ENCODE measurements at places on chromosomes 6 and 20. TPM values are rescaled to one million over a fixed set of nuclear protein-coding genes. Genes with fewer than 3 reads are reported as not detected.

DNA sequence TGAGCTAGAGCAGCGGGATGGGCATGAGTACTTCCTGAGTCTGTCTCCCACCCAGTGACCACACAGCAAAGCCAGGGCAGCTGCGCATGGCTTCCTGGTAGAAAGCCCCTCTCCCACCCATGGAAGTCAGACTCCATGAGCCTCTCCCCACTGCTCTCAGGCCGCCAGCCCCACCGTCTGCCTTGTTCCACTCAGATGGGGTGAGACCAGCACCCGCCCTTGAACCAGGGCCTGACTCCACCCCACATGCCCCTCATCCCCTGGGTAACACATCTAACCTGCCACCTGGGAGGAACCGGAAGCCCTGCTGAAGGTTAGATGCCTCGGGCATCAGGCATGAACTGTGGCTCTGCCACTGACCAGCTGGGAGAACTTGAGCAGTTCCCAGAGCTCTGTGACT, 227.8 kb downstream of the NRN1 start:
- H3K27ac ChIP-seq: no peak overlapping the region
- H3K27me3 ChIP-seq: no peaks in the 10 kb centered on the region
- peaks cover 3% of the 10 kb centered on the region for H3K36me3 ChIP-seq
- no peaks in the 10 kb centered on the region for H3K4me1 ChIP-seq

GRCh38 chr6:117711369-117711768, 36.1 kb downstream of the NUS1 start:
- no peak overlapping the region for H3K27ac ChIP-seq
- no peak overlapping the region for H3K4me3 ChIP-seq
- H3K4me1 ChIP-seq: no peaks in the 10 kb centered on the region
- H3K36me3 ChIP-seq: peaks cover 7% of the 10 kb centered on the region
- DNase-seq: no peak

DNA sequence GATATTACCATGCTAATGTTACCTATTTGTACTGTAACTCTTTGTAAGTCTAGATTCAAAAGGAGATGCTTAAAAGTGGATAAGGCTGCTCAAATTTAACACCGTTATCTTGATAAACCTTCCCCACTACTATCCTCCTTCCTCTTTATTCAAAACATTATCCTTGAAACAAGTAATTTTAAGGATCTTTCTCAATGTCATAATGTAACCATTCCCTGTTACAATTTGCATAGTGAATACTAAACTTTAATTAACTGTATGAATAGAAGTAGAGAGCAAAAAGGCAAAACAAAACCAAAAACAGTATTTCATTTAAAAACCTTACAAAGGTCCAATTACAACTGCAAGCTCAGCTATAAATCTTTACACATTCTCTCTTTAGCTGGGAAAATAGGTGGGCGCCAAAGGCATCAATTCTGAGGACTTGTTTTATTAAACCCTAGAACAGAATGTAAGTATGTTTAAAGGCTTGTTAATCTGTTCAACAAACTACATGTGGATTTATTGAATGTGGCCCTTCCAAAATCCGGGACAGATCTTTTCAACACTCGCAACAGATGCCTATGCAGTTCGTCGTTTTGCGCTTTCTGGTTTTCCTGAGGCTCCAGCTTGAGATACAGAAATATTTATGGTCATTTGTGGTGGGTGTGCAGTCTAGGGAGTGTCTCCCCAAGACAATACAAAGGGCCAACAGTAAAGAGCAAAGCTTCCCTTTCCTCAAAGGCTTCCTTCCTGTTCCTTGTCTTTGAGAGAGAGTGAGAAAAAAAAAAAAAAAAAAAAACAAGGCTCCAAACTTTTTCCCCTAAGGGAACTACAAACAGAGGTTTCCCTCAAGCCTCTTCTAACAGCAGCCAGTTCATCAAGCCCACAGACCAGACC, 15.1 kb downstream of the KIF13A start:
- H3K27me3 ChIP-seq: no peaks in the 10 kb centered on the region
- no peak overlapping the region for H3K27ac ChIP-seq
- no peak overlapping the region for H3K4me3 ChIP-seq

Gene EGFL8
- total RNA-seq: 13.4 TPM

DNA sequence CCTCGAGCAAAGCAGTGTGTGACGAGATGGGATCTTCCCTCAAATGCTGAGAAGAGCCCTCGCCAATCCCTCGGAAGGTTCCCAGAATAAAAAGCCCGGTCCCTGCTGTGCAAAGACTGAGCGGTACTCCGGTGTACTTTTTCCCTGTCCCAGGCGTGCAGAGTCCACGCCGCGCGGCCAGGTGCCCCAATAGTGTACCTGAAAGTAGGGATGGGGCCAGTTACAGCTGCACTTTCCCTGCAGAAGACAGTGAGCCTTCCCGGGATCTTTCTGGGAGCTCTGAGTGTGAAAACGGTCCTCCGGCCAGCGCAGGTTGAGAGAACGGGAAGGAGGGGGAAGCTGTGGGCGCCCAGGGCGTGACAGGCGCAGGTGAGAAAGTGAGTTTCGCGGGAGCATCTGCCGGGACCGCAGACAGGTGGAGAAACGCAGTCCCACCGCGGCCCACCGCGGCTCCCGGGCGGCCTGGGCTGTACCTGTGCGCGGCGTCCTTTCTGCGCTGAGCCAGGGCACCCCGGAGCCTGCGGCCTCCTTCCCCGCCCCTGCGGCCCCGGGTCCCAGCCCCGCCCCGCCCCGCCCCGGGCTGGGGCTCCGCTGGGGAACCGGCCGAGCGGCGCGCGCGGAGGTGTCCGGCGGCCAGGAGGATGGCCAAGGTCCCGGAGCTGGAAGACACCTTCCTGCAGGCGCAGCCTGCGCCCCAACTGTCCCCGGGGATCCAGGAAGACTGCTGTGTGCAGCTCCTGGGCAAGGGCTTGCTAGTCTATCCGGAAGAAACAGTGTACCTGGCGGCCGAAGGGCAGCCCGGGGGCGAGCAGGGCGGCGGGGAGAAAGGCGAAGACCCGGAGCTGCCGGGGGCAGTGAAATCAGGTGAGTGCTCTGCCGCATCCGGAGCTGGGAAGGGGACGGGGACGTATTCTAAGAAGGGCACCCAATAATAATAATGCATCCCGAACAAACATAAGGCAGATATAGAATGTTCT, at the start of gene RFX6:
Gene RFX6, plus strand, starts transcription at position 608 of the 977 bp plus-strand sequence. Its CDS starts 34 bp downstream, at position 642.
- peaks cover 35% of the 10 kb centered on the region for H3K27me3 ChIP-seq
- peak within 1 kb of the TSS; percentile 39 for H3K4me3 ChIP-seq
- H3K36me3 ChIP-seq: no peaks in the 10 kb centered on the region
- H3K4me1 ChIP-seq: peaks cover 5% of the 10 kb centered on the region
- no peak within 1 kb of the TSS for H3K27ac ChIP-seq

Gene TRIM10
- total RNA-seq: not detected

GRCh38 chr20:38927902-38928578, 1.8 kb downstream of the FAM83D start:
- no peaks in the 10 kb centered on the region for H3K36me3 ChIP-seq
- H3K27me3 ChIP-seq: peaks cover 3% of the 10 kb centered on the region
- no peak overlapping the region for H3K27ac ChIP-seq
- peaks cover 14% of the 10 kb centered on the region for H3K4me1 ChIP-seq

All from lower lobe of right lung (tissue), 2 donors.